NCI-H1930 (cell line): ENCODE measurements at places on chromosomes 7 and 10.

DNA sequence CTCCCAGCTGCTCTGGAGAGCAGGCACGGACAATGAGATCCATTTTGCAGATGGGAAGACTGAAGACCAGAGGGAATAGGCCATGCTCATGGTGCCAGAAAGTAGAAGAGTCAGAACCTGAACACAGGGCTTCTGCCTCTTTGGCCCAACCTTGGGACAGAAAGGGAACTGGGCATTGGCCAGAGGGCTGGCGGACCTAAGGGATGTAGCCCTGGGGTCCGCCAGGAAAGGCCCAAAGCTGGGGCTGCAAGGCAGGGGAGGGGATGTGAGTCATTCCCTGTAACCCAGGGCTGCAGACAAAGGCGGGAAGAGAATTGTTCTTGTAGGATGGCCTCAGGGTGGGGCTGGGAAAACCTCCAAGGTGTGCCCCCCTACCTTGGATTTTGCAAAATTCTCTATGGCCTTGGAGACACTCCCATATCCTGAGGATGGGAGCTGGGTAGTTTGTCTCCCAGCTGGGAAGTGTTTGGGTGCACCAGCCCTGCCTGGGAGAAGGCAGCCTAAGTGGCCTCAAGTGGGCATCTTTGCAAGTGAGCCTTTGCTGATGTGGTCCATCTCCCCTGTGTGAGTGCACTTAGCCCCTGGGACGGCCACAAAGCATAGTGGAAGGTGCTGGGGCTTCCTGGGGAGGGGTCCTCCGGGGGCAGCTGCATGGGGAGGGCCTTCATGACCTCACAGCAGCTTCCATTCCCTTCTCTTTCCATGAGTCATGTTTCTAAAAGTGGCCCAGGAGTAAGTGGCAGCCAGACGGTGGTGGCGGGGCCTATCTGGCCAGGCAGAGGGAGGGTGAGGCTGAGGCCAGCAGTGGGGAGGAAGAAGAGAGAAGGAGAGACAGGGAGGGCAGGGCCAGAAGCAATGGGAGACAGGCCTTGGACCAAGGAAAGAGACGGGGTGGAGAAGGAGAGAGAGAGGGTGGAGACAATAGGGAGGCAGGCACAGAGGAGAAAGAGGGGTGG, 9.2 kb downstream of the AQP1 start:
- no peak for DNase-seq

- DNase-seq: no peak
Measured at GRCh38 chr10:89852872-89853271, 151.5 kb downstream of the KIF20B start.

DNA sequence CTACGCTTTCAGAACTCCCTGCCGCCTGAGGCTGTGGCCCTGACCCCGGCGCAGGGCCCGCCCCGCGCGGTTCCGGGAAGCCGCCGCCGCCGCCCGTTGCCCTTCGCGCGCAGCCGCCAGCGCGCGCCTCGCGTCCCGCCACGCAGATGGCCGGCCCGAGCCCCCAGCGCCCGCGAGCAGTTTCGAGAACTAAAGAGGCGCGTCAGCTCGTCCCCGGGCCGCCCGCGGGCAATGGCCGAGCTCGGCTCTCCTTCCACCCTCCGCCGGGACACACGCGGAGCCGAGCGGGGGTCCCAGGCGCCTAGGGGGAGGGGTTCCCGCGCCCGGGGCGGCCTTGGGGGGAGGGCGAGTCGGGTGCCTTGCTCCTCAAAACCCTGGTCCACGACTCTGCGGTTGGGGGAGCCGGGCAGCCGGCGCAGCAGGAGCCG, 1.8 kb downstream of the HNRNPF start:
- no peak for DNase-seq

DNA sequence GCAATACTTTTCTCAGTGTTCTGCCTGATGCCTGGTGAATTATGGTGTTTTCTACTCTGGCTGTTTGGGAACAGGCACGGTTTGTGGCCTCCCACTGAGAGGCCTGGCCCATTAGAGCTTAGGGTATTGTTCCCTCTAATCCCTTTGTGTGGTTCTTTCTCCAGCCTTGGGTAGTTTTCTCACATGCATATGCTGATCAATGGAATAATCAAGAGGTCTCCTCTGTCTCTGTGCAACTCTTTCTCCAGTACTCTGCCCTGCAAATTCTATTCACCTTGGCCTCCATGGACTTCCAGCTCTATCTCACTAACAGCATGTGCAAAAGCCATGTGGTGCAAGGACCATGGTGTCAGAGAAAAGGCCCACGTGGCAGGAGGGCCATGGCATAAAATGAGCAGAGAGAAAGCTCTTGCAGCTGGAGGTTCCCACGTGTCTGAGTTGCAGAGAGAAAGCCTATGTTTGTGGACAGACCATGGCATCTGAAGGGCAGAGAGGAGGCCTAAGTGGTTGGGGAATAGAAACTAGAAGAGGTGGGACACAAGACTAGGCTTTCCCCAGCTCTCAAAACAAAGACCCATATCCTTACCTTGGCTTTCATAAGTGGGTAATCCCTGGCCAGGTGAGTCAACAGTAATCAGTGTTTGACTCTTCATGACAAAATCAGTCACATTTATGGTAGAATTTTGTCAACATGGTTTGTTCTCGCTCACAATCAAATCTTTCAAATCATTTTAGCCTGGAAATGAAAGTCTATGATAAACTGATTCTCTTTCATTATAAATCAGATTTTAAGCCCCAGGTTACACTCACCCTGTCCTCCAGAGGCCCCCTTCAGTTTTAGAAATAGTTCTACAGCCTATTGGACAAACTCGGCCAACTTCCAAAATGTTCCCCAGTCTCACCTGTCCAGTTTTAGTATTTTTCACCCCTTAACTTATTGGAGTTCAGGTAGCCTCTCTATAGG, 17.3 kb downstream of the OPALIN start:
- DNase-seq: no peak

- DNase-seq: no peak
Measured at GRCh38 chr7:104825099-104825498, 188.9 kb upstream of the KMT2E start.

DNA sequence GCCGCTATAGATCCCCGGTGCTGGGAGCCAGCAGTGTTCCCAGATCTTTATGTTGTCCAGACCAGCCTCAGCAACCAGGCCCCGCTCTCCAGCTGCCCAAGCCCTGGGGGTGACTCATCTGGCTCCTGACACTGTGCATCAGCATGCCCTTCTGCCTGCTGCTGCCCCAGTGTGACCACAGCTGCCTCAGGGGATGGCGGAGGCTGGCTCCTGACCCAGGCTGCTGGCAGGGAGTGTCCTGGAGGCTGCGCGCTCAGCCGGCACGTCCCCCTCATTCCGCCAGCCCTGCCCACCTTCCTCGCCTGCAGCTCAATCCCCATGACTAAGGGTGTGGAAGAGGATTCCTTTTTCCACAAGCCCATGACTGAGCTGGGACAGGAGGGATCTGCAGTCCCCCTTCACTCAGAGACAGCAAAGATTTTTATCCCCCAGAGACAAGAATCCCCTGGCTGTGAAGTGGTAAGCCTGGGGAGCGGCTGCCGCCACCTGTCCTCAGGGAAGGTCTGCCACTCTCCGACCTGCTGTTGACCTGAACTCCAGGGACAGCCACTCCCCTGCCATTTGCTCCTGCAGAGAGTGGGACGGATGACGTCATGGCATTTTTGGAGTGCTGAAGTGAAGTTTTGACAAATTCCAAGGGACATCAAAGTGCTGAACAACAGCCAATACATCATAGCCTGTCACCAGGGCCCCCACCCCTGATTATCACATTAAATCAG, 182.8 kb upstream of the BMPER start:
- DNase-seq: no peak

- DNase-seq: no peak
Measured at GRCh38 chr7:42545049-42545724, 308.2 kb upstream of the GLI3 start.

DNA sequence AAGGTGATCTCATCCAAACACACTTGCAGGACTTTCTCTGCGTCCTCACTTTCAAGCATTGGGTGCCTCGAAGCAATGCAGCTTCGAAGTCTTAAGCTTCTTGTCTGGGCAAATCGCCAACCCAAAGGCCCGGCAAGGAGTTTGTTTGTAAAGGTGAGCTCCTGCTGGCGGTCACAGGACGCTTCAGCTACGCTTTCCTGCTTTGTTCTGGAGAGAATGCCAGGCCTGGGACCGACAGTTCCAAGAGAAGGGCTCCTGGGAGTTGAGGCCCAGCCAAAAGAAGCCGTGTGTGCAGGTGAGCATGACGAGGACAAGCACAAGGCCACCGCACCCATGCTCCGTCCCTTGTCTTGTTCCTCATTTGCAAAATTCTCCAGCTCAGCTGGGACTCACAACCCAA, 106.6 kb upstream of the DOCK1 start:
- DNase-seq: no peak

DNA sequence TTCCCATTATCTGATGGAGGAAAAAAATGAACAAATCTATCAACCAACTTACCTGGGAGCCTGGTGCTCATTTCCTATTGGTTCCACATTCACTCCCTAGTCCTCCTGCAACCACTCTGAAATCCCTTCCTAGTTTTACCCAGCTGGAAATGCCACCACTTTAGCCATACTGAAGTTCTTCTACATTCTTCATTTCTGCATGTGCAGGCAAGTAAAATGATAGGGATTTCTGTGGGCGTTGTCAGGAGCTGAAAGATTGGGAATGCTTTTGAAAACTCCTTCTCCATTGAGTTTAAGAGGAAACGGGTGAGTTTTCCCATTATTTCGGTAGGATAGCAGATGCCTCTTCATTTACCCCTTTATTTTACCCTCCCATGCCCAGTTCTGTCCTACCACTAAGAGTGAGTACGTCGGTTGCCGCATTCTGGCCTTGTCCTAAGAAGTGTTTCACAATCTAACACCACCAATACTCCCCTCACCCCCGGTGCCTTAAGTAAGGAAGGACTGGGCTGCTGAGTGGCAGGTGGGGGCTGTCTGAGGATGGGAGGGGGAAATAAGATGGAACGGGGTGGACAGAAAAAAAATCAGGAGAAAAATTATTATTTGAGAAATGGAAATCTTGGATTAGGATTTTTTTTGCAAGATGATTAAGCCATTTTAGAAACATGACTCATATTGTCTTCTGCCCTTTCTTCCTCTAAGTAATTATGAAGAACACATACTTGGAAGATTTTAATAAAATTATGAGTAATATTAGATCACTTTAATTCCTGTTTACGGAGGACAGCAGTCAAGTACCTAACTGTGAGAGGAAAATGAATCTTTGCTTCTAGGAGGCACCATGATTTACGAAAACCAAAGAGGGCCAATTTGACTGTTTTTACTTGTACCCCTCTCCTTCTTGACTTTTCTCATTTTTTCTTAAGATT, 13.2 kb upstream of the TAS2R60 start:
- DNase-seq: no peak

DNA sequence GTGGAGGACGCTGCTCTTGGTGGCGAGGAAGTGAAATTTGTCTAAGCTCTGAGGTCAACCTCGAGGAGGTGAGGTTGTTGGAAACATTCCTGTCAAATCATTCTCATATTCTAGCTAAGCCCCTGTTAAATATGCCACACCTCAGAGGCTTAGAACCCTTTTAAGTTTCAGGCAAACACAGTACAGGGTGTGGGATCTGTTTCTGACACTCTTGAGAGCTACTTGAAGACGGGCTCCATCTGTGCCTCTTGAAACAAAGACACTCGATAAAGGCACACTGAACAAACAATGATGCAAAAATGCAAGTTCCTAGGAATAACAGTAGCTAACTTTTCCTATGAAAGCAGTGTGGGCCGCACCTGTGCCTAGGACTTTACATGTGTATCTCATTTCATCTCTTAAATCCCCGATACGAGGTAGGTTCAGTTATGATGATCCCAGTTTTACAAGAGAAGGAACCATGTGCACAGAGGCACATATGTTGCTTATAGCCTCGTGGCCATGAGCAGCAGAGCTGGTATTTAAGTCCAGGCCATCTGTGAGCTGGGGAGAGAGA, 299.2 kb downstream of the CCDC3 start:
- no peak for DNase-seq

- no peak for DNase-seq
Measured at GRCh38 chr7:115271332-115272235, 349.7 kb downstream of the MDFIC start.

DNA sequence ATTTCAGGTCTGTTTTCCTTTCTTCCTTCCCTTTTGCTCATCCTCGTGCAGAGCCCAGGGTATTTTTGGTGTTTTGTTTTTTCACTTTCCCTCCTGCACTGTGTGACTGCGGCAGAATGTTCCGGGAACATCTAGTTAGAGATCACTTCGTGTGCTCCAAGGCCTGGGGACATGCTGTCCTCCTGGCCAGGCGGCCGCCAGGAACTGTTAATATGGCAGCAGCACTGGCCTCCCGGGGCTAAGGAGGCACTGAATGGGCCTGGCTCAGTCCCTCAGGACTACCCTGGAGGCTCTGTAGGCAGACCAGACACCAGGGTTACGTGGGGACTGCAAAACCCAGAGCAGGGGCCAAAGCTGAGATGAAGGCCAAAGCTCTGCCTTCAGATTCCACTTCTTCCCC, 43.1 kb upstream of the TCF7L2 start:
- DNase-seq: no peak

GRCh38 chr10:51985336-51985735, 285.9 kb upstream of the CSTF2T start:
- DNase-seq: no peak

- DNase-seq: no peak
Measured at GRCh38 chr7:106644999-106645398, 16.0 kb downstream of the CCDC71L start.

GRCh38 chr7:33639552-33640197, 265.7 kb upstream of the BMPER start:
- no peak for DNase-seq

- no peak for DNase-seq
Measured at GRCh38 chr10:83555264-83555663, 584.0 kb upstream of the GHITM start.

GRCh38 chr10:49751636-49752510, 10.2 kb downstream of the OGDHL start:
- DNase-seq: no peak

DNA sequence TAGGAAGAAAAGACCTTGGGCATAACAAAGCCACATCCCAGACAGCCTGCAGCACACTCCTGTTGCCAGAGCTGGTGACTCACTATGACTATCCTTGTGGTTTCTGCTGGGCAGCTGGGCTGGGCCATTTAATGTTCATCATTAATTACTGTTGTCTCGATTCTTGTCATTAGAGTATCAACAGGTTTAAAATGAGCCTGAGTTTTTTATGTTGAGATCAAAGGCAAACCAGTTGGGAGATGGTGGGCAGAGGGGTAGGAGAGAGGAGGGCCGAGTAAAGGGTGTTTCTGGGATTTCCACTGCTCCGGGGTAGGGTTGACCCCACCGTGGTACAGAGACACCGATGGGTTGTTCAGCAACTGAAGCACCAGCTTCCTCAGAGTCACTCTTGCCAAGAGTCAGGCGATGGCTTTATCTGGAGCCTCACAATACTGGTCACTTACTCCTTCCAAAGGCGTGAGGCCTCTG, 128.7 kb upstream of the LYZL1 start:
- no peak for DNase-seq

- no peak for DNase-seq
Measured at GRCh38 chr7:157559596-157560257, 222.9 kb downstream of the DNAJB6 start.

DNA sequence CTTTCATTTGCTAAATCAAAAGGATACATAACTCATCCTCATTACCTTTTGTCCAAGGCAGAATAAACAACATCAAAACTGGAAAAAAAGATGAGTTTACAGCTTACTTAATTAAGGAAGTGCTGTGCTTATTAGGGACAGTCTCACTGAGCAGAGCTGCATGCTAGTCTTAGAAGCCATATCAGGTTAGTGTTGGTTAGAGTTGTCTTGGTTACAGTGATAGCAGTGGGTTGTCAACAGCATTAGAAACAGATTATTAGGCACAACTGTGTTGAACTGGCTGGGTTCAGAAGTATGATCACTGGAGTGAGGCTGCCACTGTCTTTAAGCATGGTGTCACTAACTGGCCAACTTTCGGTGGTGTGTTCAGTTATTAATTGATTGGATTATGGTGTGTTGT, 503.9 kb upstream of the IGFBP3 start:
- no peak for DNase-seq
